Right kidney (tissue), 9 donors: ENCODE measurements at places on chromosomes 11 and 22.

GRCh38 chr11:26418386-26418912, 86.5 kb downstream of the ANO3 start:
- no peak for DNase-seq

GRCh38 chr11:60985991-60986915, 14.8 kb downstream of the CD6 start:
- no peak for DNase-seq

DNA sequence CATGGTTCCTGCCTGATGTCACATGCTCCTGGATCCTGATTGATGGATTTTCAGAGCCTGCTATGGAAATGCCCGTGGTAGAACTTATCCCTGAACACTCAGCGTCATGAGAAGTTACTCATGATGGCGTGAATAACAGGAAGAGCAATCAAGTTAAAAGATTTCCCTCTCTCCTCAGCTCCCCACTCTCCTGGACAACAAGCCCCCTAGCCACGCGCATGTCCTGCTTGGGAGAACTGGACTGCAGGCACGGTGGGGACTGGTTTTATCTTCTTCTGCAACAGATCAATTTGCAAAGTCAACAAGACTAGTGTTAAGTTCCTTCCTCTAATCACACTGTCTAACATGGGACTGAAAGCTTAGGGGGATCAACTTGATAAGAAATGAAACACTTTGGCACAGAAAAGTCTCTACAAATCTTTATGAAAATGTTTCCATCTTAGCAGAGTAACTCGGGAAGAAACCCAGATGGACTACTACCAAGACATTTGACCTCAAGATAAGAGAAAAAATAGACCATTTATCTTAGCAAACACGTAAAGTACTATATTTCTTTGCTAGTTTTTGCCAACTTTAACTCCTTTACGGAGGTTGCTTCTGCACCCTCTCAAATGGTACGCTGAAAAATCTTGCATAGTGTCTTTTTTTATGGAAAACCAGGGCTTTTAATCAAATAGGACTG, 27.6 kb downstream of the POU2AF1 start:
- DNase-seq = no peak

DNA sequence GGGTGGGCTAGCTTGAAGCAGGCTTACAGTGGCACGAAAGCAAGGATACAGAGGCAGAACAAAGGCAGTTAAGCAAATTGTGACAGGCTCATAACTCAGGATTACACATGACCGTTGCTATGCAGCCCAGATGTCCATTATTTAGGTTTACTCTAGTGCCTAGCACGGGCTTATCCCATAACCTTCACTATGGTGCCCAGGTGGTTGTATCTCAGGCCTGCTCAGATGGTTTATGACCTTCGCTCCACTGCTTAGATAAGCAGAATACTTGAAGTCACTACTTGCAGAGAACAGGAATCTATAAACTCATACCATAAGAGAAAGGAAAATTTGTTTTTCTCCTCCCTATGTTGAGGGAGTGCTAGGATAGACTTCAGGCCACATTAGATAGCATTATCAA, 9.0 kb downstream of the OR6M1 start:
- DNase-seq = no peak

- peak; percentile 82 for DNase-seq
These were observed 483 bp upstream of the ABTB2 start for GRCh38 chr11:34358258-34358727.

- no peak for DNase-seq
These were observed 863.6 kb downstream of the FAM181B start for GRCh38 chr11:81870066-81870412.

DNA sequence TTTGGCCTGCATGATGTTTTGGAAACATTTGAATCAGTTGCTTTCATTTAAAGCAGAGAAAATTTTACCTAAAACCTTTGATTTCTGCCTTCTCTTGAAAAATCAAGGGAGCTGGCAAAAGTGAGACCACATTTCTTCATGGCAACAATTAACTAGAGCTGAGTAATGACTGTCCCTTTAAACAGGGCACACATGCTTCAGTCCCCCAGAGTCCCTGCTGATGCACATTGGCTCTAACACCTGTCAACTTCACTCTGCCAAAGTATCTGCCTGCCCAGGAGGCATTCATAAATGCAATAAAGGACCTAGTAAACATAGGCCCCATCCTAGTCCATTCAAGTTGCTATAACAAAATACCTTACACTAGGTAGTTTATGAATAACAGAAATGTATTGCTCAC, 87.1 kb upstream of the LDLRAD3 start:
- DNase-seq = no peak

DNA sequence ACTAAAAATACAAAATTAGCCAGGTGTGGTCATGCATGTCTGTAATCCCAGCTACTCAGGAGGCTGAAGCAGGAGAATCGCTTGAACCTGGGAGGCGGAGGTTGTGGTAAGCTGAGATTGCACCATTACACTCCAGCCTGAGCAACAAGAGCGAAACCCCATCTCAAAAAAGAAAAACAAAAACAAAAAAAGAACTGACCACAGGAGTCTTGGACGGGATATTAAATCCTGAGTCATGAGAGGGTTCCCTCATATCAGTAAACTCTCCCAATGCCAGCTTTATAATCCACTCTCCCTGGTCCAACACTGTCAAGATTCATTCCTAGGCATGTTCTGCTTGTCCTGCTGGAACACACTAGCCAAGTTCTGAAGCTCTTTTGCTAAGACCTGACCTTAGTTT, 61.5 kb upstream of the EP300 start:
- no peak for DNase-seq

GRCh38 chr11:4025248-4025966, 69.2 kb upstream of the RRM1 start:
- DNase-seq = peak; percentile 32

GRCh38 chr11:121112498-121113455, 11.7 kb downstream of the TECTA start:
- no peak for DNase-seq

GRCh38 chr11:83054001-83054400, 17.7 kb downstream of the RAB30 start:
- no peak for DNase-seq

GRCh38 chr11:27173545-27173944, 132.9 kb downstream of the BBOX1 start:
- DNase-seq = no peak

DNA sequence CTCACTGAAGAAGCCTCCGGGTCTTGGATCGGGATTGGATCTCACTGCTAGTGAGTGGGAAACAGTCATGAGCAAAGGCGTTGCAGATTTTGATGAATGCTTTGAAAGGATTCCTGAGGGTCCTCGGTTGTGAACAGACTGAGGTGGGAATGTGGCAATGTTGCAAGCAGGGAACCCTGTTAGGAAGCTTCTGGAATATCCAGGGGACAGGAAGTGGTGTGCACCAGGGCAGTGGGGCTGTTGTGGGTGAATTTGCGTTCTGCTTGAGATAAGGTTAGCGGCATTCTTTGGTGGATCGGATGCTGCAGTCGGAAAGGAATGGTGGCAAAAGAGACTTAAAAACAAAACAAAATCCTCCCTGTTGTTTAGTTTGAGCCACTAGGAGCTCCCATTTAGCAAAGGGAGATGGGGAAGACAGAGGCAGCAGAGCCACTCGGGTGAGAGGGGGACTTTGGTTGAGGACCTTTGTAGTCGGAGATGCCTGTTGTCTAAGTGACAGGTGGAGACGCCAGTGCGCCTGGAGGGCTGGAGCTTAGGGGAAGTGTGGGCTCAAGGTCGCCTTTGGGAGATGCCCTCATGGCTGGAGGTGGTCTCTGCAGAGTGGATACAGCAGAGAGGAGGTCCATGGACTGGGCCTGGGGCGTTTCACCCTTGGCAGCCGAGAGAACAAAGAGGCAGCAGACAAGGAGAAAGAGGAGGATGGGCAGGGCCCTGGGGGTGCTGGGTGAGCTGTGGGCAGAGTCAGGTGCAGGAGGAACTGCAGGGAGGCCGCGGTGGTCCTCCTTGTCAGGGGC, 37.6 kb downstream of the CSF2RB start:
- no peak for DNase-seq

- DNase-seq = no peak
These were observed 60.2 kb upstream of the WNT11 start for GRCh38 chr11:76266286-76267100.

- no peak for DNase-seq
These were observed 94.2 kb downstream of the FCHSD2 start for GRCh38 chr11:73047773-73048371.

DNA sequence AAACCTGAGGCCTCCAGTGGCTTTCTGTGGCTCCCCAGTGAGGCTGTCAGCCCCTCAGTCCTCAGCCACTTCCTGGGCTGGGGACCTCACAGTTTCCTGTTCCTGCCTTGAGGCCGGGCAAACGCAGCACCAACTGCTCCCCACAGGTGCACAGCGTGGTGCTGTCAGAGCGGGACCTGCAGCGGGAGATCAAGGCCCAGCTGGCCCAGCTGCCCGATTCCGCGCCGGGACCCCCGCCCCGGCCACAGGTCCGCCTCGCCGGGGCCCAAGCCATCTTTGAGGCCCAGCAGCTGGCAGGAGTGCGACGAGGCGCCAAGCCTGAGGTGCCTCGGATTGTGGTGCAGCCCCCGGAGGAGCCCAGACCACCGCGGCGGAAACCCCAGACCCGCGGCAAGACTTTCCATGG, 5.4 kb downstream of the TBC1D10C start:
- no peak for DNase-seq

- no peak for DNase-seq
These were observed 2.3 kb downstream of the NARS2 start for GRCh38 chr11:78572394-78572793.

- DNase-seq = no peak
These were observed 61.5 kb upstream of the API5 start for GRCh38 chr11:43250309-43250708.

DNA sequence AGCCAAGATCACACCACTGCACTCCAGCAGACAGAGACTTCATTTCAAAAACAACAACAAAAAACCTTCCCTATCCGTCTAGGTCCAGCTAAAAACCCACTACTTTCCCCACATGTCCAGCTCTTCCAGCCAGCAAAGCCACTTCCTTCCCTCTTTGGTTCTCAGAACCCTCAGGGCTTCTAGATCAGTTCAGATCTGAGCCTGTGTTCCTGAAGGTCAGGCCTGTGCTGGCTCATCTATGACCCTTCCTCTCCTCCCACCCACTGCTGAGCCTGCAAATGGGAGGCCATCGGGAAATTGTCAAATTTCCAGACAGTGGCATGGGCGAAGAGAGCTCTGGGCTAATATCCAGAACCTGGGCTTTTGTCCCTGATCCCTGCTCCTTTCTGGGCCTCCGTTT, 37.8 kb downstream of the SLCO2B1 start:
- DNase-seq = no peak

GRCh38 chr11:63609971-63610580, 4.2 kb downstream of the PLAAT3 start:
- DNase-seq = no peak

DNA sequence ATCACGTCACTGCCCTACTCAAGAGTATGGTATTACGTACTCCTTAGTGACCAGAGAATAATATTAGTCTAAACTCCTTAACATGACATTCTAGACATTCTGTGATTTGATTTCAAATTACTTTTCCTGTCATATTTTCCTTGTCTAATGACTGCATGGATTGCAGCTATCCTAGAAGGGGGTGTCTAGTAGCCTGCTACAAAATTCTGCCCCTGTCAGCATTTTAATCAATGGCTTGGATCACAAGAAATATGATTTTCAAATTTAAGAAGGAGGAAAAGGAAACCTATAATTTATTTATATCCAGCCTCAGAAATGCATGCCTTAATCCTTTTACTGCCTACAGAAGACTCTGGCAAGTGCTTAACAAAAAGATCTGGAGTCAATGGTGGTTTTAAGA, 216.8 kb downstream of the SWAP70 start:
- no peak for DNase-seq

GRCh38 chr11:105881027-105881426, 141.0 kb downstream of the MSANTD4 start:
- DNase-seq = no peak

DNA sequence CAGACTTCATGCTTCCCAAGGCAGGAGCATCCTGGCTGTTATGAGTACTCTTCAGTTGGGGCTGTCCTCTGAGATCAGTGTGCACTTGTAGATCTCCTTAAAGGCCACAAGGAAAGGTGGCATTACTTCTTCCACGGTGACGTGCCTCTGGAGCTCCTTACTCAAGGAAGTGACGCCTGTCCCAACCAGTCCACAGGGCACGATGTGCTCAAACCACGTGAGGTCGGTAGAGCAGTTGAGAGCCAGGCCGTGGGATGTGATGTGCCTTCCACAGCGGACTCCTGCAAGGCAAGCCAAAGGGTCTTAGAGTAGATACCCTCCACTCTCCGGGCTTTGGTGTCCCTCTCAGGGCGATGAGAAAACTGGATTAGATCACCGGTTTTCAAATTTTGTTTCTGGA, 1.4 kb downstream of the LIPT2 start:
- no peak for DNase-seq

GRCh38 chr11:68933605-68934320, 30.1 kb downstream of the IGHMBP2 start:
- no peak for DNase-seq

DNA sequence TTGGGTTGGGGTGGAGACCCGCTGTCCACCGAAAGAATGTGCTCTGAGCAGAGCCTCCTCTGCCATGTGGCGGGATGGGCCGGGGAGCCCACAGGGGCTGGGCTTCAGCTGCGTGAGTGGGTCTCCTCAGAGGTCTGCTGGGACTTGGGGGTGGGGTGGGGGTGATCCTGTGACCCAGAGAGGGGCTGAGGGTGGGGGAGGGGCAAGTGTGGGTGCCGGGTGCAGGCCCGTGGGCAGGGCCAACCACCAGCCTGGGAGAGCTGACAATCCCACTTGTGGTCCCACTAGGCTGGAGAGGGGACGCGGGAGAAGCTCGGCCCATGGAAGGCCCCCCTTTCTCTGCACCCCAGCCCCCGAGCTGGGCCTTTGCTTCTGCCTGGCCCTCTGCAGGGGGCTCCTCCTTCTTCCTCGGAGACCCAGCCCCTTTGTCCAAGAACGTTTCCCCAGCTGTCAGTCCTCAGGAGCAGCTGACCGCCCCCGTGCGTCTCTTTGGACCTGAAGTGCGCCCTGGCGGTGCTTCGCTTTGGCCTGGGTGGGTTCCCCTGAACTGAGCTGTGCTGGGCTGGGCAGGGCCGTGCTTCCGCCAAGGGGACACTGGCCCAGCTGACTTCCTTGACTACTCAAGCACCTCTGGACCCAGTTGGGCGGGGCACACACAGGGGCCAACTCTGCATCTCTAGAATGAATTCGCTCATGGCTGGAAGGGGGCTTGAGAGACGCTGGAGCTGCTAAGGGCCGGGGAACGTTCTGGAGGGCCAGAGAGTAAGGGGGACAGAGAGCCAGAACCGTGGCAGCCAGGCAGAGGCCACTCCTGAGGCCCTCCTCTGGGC, 30.2 kb downstream of the OSBPL5 start:
- DNase-seq = no peak

- no peak for DNase-seq
These were observed 48.1 kb upstream of the SHISAL1 start for GRCh38 chr22:44360668-44361381.

- DNase-seq = peak; percentile 90
These were observed 40.6 kb downstream of the WEE1 start for GRCh38 chr11:9613830-9614762.

GRCh38 chr11:62176766-62177165, 13.2 kb upstream of the SCGB1D1 start:
- no peak for DNase-seq

GRCh38 chr11:45902452-45903380, 4.4 kb downstream of the FREY1 start:
- no peak for DNase-seq
